ENCODE measurements at places on chromosomes 4 and X.

- no peak for DNase-seq
Measured at GRCh38 chr4:55547466-55547770, 709 bp upstream of the CLOCK start.

GRCh38 chr4:124389591-124389990 lies 322.9 kb downstream of the ANKRD50 start:
- DNase-seq, result no peak

DNA sequence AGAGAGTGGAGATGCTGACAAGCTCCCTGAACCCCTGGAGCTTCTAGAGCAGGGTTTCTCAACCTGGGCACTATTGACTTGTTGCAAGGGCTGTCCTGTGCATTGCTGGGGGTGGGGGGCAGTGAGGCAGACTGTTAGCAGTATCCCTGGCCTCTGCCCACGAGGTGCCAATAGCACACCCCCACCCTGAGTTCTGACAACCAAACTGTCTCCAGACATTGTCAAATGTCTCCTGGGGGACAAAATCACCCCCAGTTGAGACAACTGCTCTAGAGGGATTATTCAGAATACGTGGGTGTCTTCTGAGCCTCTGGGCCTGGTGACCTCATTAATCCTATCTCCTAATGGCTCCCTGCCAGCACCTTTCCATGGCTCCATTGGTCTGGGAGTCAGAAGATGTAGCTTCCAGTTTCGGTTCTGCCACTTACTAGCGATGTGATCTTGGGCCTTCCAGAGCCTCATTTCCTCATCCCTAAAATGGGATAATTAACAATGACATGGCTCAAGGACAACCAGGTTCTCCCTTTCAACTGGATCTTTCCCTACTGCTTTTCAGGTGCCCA lies 17.6 kb upstream of the PJA1 start:
- no peak for DNase-seq

- no peak for DNase-seq
Measured at GRCh38 chrX:31212856-31213748, 141.3 kb upstream of the FTHL17 start.

- DNase-seq, result no peak
Measured at GRCh38 chrX:14777525-14777924, 95.3 kb downstream of the FANCB start.

GRCh38 chrX:19695884-19696283 lies 180.6 kb upstream of the MAP3K15 start:
- DNase-seq, result no peak

GRCh38 chrX:17836830-17837229 lies 24.3 kb downstream of the RAI2 start:
- no peak for DNase-seq

GRCh38 chrX:43682726-43683125 lies 26.6 kb downstream of the MAOA start:
- DNase-seq, result no peak

DNA sequence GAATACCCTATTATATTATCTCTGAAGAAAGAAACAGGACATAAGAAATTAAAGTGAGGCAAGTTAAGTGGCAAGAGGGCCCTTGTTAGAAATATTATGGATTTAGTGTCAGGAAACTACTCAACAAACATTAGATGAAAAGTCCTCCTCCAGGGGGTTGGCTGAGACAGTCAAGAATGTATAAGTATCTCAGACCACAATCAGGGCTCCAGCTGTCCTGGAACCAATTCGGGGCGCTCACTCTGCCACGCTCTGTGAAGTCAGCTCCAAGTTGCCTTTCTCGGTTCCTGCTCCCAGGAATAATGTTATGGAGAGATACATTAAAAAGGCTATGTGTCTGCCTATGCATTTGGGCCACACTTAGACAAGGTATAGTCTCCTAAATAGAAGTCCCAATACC lies 73.3 kb downstream of the RASGEF1B start:
- DNase-seq, result no peak

DNA sequence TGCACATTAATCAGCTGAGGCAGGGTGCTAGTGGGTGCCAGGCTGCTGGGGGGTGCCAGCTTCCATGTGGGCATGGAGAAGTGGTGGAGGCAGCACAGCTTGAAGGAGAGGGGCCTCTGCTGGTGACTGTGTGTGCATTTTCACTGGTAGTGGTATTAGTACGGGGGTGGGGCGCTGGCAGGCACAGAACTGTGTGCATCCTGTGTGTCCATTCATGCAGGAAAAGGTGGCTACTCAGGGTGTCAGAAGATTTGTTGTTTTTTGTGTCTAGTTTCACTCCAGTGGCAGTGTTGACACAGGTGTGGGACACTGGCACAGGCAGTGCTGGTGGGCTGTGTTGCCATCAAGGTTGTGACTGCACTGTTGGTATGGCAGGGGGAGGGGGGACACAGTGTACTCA lies 1303.6 kb downstream of the FAM133A start:
- DNase-seq, result no peak

GRCh38 chr4:149897783-149898182 lies 82.1 kb upstream of the IQCM start:
- no peak for DNase-seq

DNA sequence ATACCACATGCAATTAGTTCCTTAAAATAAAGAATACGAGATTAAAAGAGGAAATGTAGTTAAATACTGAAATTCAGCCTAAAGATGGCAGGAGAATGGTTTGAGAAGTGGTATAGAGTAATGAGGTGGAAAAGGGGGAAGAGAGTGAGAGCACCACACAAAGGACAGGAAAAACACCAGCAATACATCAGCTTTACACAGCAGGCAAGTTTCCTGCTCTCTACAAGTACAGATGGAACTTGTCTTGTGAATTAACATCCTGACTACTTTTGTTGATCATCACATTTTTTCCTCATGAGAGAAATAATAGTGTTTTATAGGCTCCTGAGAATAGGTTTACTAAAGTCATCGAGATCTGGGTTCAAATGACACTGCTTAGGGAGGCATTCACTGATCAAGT lies 2.9 kb upstream of the UNC5C start:
- DNase-seq, result no peak

- DNase-seq, result no peak
Measured at GRCh38 chr4:168784786-168785461, 225.1 kb downstream of the CBR4 start.

Data from glomerular endothelial cell (primary cell).